ENCODE measurements at places on chromosomes 4 and X. TPM values are rescaled to one million over a fixed set of nuclear protein-coding genes. Genes with fewer than 3 reads are reported as not detected.

Gene PCGF3
- 24.8 TPM for total RNA-seq

Gene LONRF3
- total RNA-seq = 1.1 TPM

Gene PRPS2
- total RNA-seq = 79.3 TPM

Gene ANKRD50
- 15.2 TPM for total RNA-seq

Gene MAGEA2B
- not detected for total RNA-seq

Gene GDPD2
- not detected for total RNA-seq

Gene XAGE1A
- total RNA-seq = not detected

Gene BST1
- 14.2 TPM for total RNA-seq

Gene SOWAHD
- 1.6 TPM for total RNA-seq

Gene IL15
- 6.4 TPM for total RNA-seq

Gene HOPX
- 4.3 TPM for total RNA-seq

Gene TMEM271
- not detected for total RNA-seq

Gene TIGD2
- 25.9 TPM for total RNA-seq

Gene CUL4B
- 26.3 TPM for total RNA-seq

Gene ALPK1
- total RNA-seq = 9.6 TPM

Gene OPRPN
- total RNA-seq = not detected

Gene CD99L2
- 21.1 TPM for total RNA-seq

Gene KLKB1
- total RNA-seq = not detected

Gene RS1
- total RNA-seq = 0.05 TPM

Gene KLHL13
- total RNA-seq = 9.4 TPM

Gene SPANXB1
- total RNA-seq = not detected

Gene TSPAN7
- 0.08 TPM for total RNA-seq

Gene ATP8A1
- total RNA-seq = 0.53 TPM

Gene ELMOD2
- total RNA-seq = 156 TPM

Gene TMSB4X
- total RNA-seq = 8,566 TPM

Gene FAAH2
- not detected for total RNA-seq

Gene XAGE5
- total RNA-seq = not detected

Gene GPRIN3
- total RNA-seq = not detected

Gene NAA11
- total RNA-seq = not detected

Gene MAGED4B
- 16.1 TPM for total RNA-seq

Gene MAGEC2
- not detected for total RNA-seq

Gene FIP1L1
- total RNA-seq = 56.3 TPM

Gene TBC1D9
- total RNA-seq = 15.0 TPM

Gene TCP11X2
- not detected for total RNA-seq

Gene GLOD5
- not detected for total RNA-seq

Gene GC
- not detected for total RNA-seq

Gene ADAM29
- not detected for total RNA-seq

Gene NXF3
- total RNA-seq = not detected

Gene MAGEE1
- 1.1 TPM for total RNA-seq

Gene PSAPL1
- total RNA-seq = not detected

Gene NWD2
- total RNA-seq = not detected

Gene SLC26A1
- total RNA-seq = not detected

Gene CT45A1
- total RNA-seq = not detected

Gene SMIM31
- not detected for total RNA-seq

Gene CFAP47
- not detected for total RNA-seq

Gene DSPP
- not detected for total RNA-seq

Gene ATP1B4
- not detected for total RNA-seq

Gene MAMLD1
- total RNA-seq = 3.7 TPM

Gene VCX3A
- total RNA-seq = not detected

Gene SLC25A43
- 31.5 TPM for total RNA-seq

Gene SORCS2
- 0.05 TPM for total RNA-seq

Data from SJSA1 (cell line).